Ovary (tissue), 10 donors: ENCODE measurements at places on chromosomes 6 and 20.

DNA sequence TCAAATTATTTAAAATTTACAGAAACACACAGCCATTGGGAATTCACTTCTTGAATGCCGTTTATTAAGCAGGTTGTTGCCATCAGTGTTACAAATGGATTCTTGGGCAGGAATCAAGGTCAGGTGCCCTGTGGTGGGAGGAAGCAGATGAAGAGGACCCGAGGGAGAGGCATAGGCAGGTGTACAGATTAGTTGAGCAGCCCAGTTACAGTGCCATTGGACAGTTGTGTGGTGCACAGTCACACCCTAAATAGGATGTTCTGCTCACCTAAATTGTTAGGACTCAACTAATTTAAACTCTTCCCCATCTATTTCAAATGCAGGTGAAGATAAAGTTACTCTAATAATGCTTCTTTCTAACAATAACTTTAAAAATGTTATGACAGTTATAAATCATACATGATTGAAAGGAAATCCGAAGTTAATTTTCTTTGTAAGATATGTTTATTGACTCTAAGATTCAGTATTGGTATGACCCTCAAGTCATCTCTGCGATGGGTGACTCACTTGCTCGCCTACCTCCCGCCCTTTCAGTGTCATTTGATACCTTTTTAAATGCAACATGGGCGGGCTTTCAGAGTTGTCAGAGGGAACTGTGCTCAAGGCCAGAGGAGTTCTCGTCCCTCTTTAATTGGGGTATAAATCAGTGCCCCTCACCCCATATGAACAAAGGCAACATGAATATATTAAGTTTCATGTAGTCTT is 35.1 kb downstream of the DSE start:
- no peak overlapping the region for H3K4me3 ChIP-seq
- peaks cover 12% of the 10 kb centered on the region for H3K4me1 ChIP-seq
- H3K36me3 ChIP-seq = no peaks in the 10 kb centered on the region
- H3K27ac ChIP-seq = peak overlapping the region; percentile 65
- no peaks in the 10 kb centered on the region for H3K27me3 ChIP-seq

- H3K4me1 ChIP-seq = peaks cover 9% of the 10 kb centered on the region
- no peak for DNase-seq
- H3K27ac ChIP-seq = no peak overlapping the region
- no peak overlapping the region for H3K4me3 ChIP-seq
- H3K36me3 ChIP-seq = no peaks in the 10 kb centered on the region
Measured at GRCh38 chr6:42260396-42260888, 42.8 kb upstream of the MRPS10 start.

DNA sequence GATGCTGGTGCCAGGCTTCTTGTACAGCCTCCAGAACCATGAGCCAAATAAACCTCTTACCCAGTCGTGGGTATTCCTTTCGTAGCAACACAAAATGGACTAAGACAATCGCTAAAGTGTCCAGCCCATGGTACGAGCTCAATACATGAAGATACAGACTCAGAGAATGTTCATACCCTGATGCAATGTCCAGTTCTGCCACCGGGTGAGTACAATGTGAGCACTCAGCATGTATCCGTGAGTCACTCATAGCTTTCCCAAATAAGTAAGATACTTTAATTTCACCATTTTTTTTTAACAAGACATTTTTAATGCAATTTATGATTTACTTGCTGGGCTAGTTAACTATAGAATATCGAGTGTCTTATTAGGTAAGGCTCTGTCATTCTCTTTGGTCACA is 26.7 kb upstream of the PDE10A start:
- DNase-seq = no peak
- no peaks in the 10 kb centered on the region for H3K36me3 ChIP-seq
- no peaks in the 10 kb centered on the region for H3K27me3 ChIP-seq
- no peaks in the 10 kb centered on the region for H3K4me1 ChIP-seq

GRCh38 chr6:144845186-144845585 is 560.1 kb downstream of the UTRN start:
- H3K36me3 ChIP-seq = no peaks in the 10 kb centered on the region
- no peaks in the 10 kb centered on the region for H3K4me1 ChIP-seq
- H3K27me3 ChIP-seq = no peaks in the 10 kb centered on the region

- no peaks in the 10 kb centered on the region for H3K4me1 ChIP-seq
- H3K36me3 ChIP-seq = no peaks in the 10 kb centered on the region
- H3K27me3 ChIP-seq = no peaks in the 10 kb centered on the region
- H3K27ac ChIP-seq = no peak overlapping the region
Measured at GRCh38 chr6:134318974-134319281, 1.0 kb upstream of the SGK1 start.

- no peaks in the 10 kb centered on the region for H3K4me1 ChIP-seq
- no peak overlapping the region for H3K27ac ChIP-seq
- no peak overlapping the region for H3K4me3 ChIP-seq
- H3K27me3 ChIP-seq = no peaks in the 10 kb centered on the region
Measured at GRCh38 chr6:38876475-38876874, 161.4 kb downstream of the DNAH8 start.

DNA sequence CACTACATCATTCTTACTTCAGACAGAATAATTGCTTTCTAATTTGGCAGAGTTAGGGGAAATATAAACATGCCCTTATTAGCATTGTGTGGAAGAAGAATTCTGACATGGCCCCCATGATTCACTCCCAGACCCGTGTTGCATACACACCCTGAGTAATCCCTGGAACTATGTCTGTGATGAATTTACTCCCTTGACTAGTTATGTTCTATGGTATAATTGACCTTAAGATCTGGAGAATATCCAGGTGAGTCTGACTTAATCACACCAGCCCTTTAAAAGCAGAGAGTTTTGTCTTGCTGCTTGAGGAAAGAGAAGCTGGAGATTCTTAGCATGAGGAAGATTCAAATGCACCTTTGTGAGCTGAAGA is 262.9 kb downstream of the SOX4 start:
- no peak overlapping the region for H3K4me3 ChIP-seq
- no peaks in the 10 kb centered on the region for H3K36me3 ChIP-seq
- DNase-seq = no peak

DNA sequence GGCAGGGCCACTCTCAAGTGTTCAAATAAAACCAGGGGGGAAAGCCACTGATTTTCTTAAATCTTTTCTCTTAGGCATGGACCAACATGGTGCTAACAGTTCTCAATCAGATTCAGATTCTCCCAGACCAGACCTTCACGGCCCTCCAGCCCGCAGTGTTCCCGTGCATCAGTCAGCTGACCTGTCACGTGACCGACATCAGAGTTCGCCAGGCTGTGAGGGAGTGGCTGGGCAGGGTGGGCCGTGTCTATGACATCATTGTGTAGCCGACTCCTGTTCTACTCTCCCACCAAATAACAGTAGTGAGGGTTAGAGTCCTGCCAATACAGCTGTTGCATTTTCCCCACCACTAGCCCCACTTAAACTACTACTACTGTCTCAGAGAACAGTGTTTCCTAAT is 41.5 kb upstream of the SMIM28 start:
- H3K27ac ChIP-seq = no peak overlapping the region
- no peak for DNase-seq
- H3K27me3 ChIP-seq = no peaks in the 10 kb centered on the region
- no peaks in the 10 kb centered on the region for H3K4me1 ChIP-seq

- no peaks in the 10 kb centered on the region for H3K27me3 ChIP-seq
- no peak overlapping the region for H3K27ac ChIP-seq
- no peak for DNase-seq
- no peak overlapping the region for H3K4me3 ChIP-seq
- no peaks in the 10 kb centered on the region for H3K4me1 ChIP-seq
Measured at GRCh38 chr6:23077772-23078171, 508.4 kb downstream of the HDGFL1 start.

DNA sequence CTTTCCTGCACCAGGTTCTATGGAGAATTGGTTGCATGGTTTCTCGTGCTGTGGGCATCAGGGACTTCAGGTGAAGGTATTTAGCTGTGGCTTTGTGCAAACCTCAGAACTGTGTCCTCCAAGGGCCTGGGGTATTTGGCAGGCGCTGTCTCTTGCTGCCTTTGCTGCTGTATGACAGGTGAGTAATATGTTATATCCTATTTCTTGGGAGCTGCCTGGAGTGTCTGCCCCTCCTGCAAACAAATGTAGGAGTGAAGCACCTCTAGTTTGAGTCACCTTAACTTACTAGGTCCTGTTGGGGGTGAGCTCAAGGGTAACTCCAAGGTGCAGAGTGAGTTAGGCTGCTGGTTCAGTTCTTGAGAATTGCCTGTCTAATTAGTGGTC is 177.7 kb upstream of the RNF24 start:
- H3K4me3 ChIP-seq = no peak overlapping the region
- H3K4me1 ChIP-seq = no peaks in the 10 kb centered on the region
- H3K27me3 ChIP-seq = no peaks in the 10 kb centered on the region
- DNase-seq = no peak
- H3K36me3 ChIP-seq = no peaks in the 10 kb centered on the region

DNA sequence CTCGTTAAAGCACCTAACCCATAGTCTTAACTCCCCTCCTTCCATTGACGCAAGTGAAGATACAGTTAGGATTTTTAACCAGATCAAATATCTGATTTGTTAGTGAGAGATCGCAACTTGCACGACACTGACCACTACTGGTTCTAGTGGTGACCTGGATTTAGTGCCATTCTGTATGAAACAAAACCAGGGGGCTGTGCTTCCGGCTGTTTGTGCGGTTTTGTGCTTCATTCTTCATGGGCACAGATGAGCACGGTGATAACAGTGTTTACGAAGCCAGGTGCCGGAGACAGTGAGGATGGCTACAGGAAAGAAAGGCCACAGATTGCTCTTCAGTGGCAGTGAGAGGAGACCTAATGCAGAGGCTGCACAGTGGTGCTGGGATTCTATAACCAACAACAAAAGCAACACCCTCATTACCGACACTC is 75.5 kb downstream of the NOL4L start:
- no peak for DNase-seq
- no peaks in the 10 kb centered on the region for H3K27me3 ChIP-seq
- H3K4me1 ChIP-seq = no peaks in the 10 kb centered on the region

DNA sequence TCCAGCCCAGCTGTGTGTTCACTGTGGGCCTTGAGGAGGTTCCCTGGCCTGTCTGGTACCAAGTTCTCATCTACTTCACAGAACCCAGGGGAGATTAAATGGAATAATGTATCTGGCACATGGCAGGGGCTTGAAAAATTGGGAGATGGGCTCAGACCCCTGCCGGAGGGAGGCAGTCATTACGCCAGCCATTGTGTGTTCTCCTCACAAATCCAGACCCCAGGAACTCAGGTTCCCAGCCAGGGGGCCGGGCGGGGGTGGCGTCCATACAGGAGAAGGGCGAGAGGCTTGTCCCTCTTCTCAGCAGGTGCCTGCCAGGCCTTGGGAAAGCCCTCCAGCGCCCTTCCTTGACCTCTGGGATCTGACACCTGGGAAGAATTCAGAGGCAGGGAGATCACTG is 8.1 kb downstream of the NOL4L start:
- H3K36me3 ChIP-seq = no peaks in the 10 kb centered on the region
- H3K4me1 ChIP-seq = no peaks in the 10 kb centered on the region
- no peak for DNase-seq
- no peak overlapping the region for H3K4me3 ChIP-seq
- no peak overlapping the region for H3K27ac ChIP-seq

GRCh38 chr6:22008248-22008836 is 288.5 kb downstream of the PRL start:
- DNase-seq = no peak
- peaks cover 3% of the 10 kb centered on the region for H3K4me1 ChIP-seq
- H3K27me3 ChIP-seq = no peaks in the 10 kb centered on the region
- no peak overlapping the region for H3K27ac ChIP-seq

- H3K27ac ChIP-seq = no peak overlapping the region
- H3K27me3 ChIP-seq = no peaks in the 10 kb centered on the region
- H3K36me3 ChIP-seq = no peaks in the 10 kb centered on the region
- DNase-seq = no peak
Measured at GRCh38 chr6:36683145-36683655, 4.7 kb downstream of the CDKN1A start.

DNA sequence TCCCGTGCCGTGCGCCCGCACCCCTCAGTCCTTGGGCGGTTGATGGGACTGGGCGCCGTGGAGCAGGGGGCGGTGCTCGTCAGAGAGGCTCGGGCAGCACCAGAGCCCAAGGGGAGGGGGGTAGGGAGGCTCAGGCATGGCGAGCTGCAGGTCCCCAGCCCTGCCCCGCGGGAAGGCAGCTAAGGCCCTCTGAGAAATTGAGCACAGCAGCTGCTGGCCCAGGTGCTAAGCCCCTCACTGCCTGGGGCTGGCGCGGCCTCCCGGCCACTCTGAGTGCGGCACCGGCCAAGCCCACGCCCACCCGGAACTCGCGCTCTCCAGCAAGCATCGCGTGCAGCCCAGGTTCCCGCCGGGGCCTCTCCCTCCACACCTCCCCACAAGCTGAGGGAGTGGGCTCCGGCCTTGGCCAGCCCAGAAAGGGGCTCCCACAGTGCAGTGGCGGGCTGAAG is 16.4 kb downstream of the SOX4 start:
- no peak overlapping the region for H3K27ac ChIP-seq
- no peak overlapping the region for H3K4me3 ChIP-seq
- DNase-seq = no peak
- no peaks in the 10 kb centered on the region for H3K27me3 ChIP-seq
- no peaks in the 10 kb centered on the region for H3K4me1 ChIP-seq

- H3K27me3 ChIP-seq = no peaks in the 10 kb centered on the region
- H3K4me3 ChIP-seq = no peak overlapping the region
Measured at GRCh38 chr6:15839969-15840541, 177.2 kb upstream of the DTNBP1 start.

DNA sequence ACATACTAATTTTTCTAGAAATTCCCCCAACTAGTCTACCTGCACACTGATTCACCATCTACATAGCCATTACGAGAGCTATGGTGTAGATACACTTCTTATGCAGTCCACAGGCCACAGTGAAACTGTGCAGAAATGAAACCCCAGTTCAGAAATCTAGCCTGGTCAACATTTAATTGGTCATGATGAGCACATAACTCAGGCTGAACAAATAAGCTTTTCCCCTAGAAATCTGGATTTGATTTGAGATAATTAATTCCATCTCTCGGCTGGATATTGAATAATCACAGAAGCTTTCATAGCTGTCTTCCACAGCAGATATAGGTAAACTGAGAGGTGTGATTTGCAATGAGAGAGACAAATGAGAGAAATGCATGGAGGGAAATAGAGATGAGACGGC is 22.6 kb upstream of the TINAG start:
- no peaks in the 10 kb centered on the region for H3K36me3 ChIP-seq
- no peaks in the 10 kb centered on the region for H3K27me3 ChIP-seq
- H3K4me3 ChIP-seq = no peak overlapping the region

- no peak for DNase-seq
- H3K4me3 ChIP-seq = no peak overlapping the region
- no peaks in the 10 kb centered on the region for H3K36me3 ChIP-seq
- no peak overlapping the region for H3K27ac ChIP-seq
- no peaks in the 10 kb centered on the region for H3K27me3 ChIP-seq
- H3K4me1 ChIP-seq = no peaks in the 10 kb centered on the region
Measured at GRCh38 chr6:109236115-109237076, 141.1 kb downstream of the CEP57L1 start.

- H3K4me1 ChIP-seq = no peaks in the 10 kb centered on the region
- no peak overlapping the region for H3K4me3 ChIP-seq
- no peak for DNase-seq
- no peaks in the 10 kb centered on the region for H3K27me3 ChIP-seq
Measured at GRCh38 chr6:49806145-49806544, 19.1 kb upstream of the PGK2 start.

DNA sequence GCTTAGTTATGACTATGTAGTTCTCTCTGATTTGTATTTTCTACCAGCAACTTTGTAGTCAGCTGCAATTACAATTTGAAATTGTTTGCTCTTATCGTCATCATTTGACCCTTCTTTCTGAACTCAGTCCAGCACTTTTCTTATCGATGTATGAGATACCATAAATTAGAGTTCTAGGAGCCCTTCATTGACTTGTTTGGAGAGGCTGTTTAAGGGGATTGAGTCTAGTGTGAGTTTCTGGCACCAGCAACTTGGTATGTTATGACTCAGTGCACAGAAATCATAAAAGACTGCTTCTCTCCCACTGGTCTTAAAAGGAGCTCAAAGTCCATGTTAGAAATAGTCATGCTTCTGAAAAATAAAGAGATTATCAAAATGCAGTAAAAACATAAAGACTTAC is 190.3 kb downstream of the TENT5A start:
- H3K27ac ChIP-seq = no peak overlapping the region
- DNase-seq = no peak
- H3K4me3 ChIP-seq = peak overlapping the region; percentile 4
- no peaks in the 10 kb centered on the region for H3K36me3 ChIP-seq
